ENCODE measurements at places on chromosomes 6 and 20. TPM values are rescaled to one million over a fixed set of nuclear protein-coding genes. Genes with fewer than 3 reads are reported as not detected.

- DNase-seq = no peak
Measured at GRCh38 chr6:64712606-64713005, 994.4 kb downstream of the EYS start.

GRCh38 chr6:134980846-134981245 is 30.9 kb upstream of the ALDH8A1 start:
- DNase-seq = no peak

The ADGB gene
- 0.43 TPM for total RNA-seq

The ULBP2 gene
- total RNA-seq = 2.7 TPM

DNA sequence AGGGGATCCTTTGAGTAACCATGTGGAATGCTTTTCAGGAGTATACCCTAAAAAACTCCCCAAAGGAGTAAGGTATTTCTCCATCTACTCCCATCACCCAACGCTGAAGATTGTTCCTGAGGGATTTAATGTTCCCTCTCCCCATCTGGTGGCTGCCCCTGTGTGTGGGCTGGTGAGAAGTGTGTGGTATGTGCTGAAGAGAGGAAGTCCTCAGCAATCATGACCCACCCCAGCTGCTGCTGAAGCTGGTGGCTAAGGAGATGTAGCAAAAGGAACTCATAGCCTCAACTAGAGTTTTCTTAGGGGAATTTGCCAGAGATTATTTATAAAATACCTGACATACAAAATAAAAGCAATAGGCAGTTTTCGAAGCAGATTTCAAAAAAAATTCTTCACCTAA is 114.3 kb upstream of the JAG1 start:
- no peak for DNase-seq

DNA sequence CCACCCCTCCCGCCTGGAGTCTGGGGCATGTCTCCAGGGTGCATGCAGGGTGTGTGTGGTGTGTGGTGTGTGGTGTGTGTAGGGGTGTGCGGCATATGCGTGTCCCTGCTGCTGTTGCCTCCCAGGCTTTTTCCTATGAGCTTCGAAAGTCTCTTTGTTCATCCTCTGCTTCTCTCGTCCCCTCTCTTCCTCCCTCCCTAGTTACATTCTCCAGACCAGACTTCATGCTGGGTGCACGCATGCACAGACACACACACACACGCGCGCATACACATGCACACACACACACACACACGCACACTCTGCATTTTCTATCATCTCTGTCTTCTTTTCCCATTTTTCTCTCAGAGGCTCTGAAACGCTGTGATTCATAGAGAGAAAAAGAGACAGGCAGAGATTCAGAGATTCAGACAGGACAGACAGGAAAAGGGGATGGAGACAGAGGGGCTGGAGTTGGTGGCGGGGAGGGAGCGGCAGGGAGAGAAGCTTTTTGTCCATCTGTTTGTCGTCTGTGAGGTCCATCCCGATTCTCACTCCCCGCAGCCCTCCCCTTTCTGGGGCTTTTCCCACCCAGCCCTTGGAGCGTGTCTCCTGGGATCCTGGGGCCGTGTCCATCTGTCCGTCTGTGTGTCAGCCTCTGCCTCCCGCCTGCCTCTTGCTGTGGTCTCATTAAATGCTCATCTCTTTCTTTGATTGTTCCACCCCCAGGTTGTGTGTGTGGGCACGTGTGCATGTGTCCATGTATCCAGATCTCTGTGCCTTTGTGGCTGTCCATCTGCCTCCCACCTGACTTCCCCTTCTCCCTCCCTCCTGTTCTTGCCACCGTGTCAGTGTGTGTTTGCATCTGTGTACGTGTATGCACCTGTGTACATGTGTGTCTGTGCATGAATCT is 62.6 kb downstream of the SRC start:
- DNase-seq = peak; percentile 55

DNA sequence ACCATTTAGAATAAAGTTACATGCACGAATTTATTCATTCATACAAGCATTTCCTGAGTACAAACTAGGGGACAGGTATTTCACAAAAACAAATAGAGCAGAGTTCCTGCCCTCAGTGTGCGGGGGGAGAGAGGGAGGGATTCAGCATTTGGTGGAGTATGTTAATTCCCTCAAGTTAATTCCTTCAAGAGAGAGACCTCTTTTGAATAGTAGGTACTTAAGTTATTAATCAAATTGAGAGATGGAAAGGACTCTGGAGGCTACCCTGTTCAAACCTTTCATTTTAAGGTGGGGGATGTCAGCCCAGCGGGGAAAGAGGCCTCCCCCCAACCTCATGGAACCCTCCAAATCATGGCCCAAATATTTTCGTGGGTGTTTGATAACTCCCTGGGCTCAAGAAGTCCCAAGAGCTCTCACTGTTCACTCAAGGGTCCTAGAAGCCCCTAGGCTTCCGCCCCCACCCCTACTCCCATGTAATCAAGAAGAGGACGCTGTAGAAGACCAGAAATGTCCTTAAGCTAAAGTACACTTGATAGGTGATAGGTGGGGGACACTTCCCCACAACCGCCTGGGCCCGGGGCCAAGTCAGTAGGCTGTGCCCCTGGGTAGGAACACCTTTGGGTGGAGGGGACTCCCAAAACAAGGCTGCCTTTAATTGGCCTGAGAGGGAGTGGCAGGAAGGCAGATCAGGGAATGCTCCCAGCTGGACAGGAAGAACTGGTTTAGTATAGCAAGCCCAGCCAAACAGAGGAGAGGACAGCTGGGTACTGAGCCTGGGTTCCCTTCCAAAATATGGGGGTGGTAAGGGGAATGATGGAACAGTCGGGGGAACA is 2.9 kb downstream of the SDC4 start:
- no peak for DNase-seq

- no peak for DNase-seq
Measured at GRCh38 chr6:135586388-135586787, 88.8 kb upstream of the AHI1 start.

GRCh38 chr6:14880677-14881076 is 365.2 kb upstream of the JARID2 start:
- no peak for DNase-seq

DNA sequence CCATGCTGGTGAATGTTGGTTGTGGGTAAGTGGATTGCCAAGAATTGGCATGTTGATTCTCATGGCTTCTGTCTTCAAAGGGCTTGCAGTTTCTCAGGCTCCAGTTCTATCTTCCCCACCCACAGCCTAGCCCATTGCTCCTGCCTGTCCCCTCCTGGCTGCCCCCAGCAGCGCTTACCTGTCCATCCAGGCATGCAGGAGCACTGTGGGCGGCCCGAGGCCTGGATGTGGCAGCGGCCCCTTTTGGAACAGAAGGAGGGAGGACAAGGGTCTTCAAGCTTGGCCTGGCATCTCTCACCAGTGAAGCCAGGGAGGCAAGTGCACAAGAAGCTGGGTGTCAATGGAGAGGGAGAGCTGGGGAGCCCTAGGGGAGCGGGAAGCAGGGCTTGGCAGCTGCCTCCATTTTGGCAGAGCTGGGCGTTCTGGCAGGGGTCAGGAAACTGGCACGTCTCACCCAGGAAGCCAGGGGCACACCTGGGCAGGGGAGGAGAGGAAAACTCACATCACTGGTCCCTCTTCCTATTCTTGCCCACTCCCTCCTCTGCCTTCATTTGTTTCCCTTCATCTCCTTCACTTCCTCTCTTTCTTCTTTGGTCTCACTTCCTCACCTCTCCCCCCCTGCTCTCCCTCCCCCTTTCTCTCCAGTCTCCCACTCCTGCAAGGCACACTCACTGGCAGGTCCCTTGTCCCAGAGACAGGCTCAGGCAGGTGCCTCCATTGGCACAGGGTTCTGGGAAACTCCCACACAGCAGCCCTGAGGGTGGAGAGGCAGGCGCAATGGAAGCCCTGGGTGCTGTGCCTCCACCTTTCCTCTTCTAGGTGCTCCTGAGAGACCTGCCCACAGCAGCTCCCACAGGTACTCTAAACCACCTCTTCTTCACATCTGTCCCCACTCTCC is 1.3 kb downstream of the NOTCH4 start:
- no peak for DNase-seq

- DNase-seq = no peak
Measured at GRCh38 chr6:138563650-138564049, 64.4 kb upstream of the NHSL1 start.

DNA sequence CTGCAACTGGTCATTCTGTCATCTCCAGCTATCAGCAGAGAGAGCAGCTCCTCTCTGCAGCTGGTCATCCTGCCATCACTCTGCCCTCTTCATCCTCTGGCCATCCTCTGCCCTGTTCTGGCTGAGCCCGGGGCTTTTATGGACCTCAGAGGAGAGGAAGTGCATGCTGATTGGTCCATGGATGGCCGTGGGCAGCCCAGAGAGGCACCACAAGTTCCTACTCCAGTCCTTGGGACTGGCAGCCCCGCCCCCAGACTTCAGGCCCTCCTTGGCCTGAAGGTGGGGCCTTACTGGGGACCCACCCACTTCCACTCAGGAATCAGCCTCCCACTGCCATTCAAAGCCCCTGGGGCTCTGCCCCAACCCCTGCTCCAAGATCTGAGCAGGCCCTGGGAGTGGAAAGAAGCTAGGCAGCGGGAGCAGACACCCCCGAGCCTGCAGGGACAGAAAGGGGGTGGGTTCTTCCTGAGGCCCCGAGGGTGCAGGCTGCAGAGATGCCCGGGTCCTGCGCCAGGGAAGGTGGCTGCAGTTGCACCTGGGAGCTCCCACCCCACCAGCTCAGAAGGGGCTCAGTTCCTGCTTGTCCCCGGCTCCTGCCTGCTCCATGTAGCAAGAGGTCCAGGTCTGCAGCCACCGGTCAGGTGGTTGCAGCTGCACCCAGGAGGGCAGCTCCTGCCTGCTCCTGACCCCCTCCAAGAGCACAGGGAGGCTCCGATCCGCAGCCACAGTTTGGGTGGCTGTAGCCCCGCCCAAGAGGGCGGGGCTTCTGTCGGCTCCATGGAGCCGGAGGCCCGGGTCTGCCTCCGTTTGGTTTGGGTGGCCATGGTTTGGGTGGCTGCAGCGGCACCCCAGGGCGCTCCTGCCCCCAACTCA is 34.1 kb upstream of the HMGA1 start:
- DNase-seq = no peak

The RAET1L gene
- total RNA-seq = not detected

DNA sequence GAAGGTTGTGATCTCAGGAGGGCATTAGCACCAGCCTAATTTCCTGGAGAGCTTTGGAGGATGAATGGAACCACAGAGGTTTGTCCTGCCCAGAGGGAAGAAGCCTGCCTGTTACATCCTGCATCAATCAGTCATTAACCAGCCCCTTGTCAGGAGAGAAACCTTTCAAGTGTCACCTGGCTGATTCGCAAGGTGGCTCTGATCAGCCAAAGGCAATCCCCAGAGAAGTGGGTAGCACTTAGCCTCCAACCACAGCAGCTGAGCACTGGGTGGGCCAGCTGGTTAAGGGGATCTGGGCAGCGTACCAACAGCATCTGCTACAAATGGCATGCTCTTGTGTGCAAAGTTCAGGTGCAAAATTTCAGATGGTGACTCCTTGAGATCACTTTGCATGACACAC is 26.9 kb downstream of the ANKEF1 start:
- peak; percentile 9 for DNase-seq

The LST1 gene
- not detected for total RNA-seq

DNA sequence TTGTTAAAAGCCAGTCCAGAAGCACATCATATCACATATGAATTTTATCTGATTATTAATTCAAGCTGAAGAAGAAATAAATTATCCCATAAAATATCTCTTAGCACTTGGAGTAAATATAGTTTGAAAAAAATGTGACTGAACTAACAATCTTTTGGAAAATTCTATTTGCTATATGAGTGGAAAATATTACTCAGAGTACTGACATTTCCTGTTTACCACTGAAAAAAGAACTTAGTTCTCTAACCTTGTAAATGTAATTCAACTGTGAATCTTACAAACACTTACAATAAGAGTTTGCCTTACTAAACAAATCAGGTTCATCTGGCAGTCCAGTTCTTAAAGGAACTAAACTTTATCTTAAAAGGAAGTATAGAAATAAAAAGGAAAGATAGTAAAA is 44.2 kb downstream of the MOXD1 start:
- DNase-seq = no peak

The CNKSR3 gene
- total RNA-seq = 29.6 TPM

DNA sequence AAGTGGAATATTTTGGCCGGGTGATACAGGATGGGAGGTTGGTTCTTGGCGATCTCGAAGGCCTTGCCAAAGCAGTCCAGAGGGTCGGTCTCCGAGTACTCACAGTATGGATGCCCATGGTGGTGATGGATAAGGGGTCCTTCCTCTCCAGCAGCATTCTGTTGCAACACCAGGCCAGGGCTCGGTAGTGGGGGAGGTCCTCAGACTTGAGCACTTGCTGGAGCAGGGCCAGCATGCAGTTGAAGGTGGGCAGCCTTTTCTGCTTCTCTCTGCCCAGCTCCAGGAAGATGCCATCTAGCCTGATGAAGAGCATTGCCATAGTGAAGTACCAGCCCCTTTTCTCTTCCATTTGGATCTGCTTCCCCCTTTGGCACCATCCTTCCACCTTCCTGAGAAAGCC is 99.4 kb upstream of the MCHR2 start:
- no peak for DNase-seq

DNA sequence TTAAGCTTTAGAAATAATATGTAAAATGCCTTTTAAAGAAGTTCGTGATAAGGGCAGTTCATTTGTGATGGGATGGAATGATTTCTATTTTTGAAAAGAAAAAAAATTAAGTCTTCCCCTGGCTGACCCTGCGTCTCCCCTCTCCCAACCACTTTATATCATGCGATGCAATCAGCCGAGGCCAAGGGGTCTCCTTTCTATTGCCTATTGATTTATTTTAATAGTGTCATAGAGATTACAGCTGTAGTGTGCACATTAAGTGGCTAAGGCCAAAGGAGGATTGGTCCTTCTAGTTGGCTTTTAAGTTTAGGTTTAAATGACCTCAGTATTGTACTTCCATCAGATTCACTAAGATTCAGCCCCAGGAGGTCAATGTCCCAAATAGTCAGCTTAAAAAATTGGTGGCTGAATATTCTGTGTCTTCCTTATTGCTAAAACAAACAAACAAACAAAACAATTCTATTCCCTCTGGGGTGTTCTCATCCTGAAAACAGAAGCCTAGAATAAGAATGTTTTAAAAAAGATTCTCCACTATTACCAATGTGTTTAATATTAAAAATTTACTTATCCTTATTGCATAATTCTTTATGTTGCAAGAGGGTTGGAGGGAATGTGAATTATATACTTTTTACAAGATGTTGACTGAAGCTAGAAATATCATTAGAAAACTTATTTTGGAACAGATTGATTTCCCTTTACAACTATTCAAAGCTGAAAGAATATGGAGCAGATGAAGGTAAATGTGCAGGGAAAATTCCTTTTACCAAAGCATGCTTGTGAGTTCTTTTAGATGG is 359.1 kb downstream of the SAMD5 start:
- DNase-seq = no peak

GRCh38 chr20:38357653-38358207 is 11.4 kb downstream of the LBP start:
- DNase-seq = no peak

The HLA-DMB gene
- not detected for total RNA-seq

- DNase-seq = peak; percentile 17
Measured at GRCh38 chr6:29813809-29814208, 13.8 kb upstream of the HLA-G start.

The CAGE1 gene
- not detected for total RNA-seq

GRCh38 chr6:75292555-75292954 is 8.0 kb upstream of the TMEM30A start:
- DNase-seq = no peak

GRCh38 chr6:35083507-35083906 is 57.6 kb downstream of the TCP11 start:
- no peak for DNase-seq

The DCDC2 gene
- 0.05 TPM for total RNA-seq

All from SJCRH30 (cell line).